ENCODE measurements at places on chromosomes 5 and 9.

- H3K27me3 ChIP-seq: no peaks in the 10 kb centered on the region
- no peak overlapping the region for H3K27ac ChIP-seq
- no peaks in the 10 kb centered on the region for H3K36me3 ChIP-seq
These were observed 950 bp downstream of the NEUROG1 start for GRCh38 chr5:135534609-135535419.

DNA sequence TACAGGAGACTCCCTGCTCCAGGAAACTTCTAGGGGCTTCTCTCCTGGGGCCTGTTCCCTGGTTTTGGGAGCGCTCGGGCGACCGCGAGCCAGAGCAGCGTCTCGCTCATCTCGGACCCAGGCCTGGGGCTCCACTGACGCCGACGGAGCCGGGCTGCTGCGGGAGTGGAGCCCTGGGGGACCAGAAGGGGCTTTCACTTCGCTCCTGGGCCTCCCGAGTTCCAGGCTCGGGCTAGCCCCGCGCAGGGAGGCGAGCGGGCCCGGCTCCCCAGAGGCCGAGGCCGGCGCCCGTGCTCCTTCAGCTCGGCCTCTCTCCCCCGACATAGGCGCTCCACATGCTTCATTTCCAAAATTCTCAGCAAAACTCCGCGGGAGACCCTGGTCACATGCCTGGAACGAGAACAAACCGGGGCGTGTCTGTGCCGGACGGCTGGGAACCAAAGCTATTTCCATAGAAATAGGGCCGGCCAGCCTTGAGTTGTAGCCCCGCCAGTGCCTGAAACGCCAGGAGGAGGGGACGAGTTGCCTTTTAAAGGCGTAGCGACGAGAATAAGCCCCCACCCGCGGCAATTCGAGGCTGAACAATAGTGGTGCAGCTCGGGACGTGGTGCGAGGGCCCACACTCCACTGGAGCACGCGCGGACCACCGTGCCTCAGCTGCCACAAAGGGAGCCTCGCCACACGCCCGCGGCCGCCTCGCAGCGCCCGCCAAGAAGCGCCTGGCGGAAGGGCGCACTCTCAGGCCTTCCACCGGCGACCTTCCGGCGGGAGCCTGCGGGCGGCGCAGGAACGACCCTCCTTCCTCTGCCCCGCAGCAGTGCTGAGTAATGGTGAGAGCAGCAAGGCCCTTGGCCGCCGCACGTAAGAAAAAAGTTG lies 1.1 kb upstream of the G3BP1 start:
- no peaks in the 10 kb centered on the region for H3K27me3 ChIP-seq
- H3K27ac ChIP-seq: peak overlapping the region; percentile 97
- peak overlapping the region; percentile 14 for H3K4me3 ChIP-seq
- peak; percentile 77 for DNase-seq
- H3K36me3 ChIP-seq: no peaks in the 10 kb centered on the region
- H3K4me1 ChIP-seq: peaks cover 9% of the 10 kb centered on the region

DNA sequence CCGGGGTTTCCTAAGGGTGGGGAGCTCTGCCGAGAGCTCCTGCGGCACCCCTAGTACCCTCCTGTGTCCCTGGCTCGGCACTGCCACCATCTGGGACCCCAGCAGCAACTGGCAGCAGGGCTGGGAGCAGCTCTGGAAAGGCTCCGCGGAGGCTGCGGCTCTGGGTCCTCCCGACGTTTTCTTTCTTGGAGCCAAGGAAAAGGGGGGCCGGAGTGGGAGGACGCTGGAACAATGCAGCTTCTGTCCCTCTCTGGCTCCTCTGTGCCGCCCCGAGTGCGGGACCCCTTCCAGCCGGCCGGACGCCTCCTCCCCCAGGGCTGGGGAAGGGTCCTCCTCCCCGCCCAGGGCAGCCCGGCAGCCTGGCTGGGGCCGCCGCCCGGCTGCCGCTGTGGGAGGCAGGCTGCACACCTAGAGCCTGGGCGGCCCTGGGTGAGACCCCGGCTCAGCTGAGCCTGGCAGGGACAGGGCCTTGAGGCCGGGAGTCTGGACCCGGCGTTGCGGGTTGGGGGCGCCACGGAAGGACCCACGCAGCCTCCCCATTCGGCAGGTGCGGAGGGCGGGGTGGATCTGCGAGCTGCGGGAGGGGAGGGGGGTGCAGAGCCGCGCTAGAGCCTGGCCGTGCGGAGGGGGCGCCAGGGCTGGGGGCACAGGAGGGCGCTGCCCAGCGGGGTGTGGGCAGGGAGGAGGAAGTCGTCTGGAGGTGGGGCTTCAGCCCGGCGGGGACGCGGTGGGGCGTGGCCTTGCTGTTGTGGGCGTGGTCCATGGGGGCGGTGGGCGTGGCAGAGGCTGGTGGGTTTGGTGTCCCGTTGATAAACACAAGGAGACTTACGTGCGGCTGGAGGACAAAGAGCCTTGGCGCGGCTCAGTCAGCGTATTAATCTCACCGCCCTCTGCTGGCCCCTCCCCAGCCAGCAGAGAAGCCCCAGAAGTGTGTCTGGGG lies 15.1 kb downstream of the GPSM1 start:
- no peaks in the 10 kb centered on the region for H3K36me3 ChIP-seq
- H3K4me1 ChIP-seq: peaks cover 7% of the 10 kb centered on the region
- peak overlapping the region; percentile 53 for H3K4me3 ChIP-seq
- H3K27me3 ChIP-seq: no peaks in the 10 kb centered on the region

- no peaks in the 10 kb centered on the region for H3K27me3 ChIP-seq
- no peak overlapping the region for H3K4me3 ChIP-seq
- no peaks in the 10 kb centered on the region for H3K4me1 ChIP-seq
These were observed 102.1 kb downstream of the C5orf15 start for GRCh38 chr5:133866160-133866902.

- DNase-seq: no peak
- no peak overlapping the region for H3K4me3 ChIP-seq
- no peaks in the 10 kb centered on the region for H3K36me3 ChIP-seq
- no peaks in the 10 kb centered on the region for H3K27me3 ChIP-seq
- no peak overlapping the region for H3K27ac ChIP-seq
These were observed 79.5 kb upstream of the TRIO start for GRCh38 chr5:14063691-14064090.

DNA sequence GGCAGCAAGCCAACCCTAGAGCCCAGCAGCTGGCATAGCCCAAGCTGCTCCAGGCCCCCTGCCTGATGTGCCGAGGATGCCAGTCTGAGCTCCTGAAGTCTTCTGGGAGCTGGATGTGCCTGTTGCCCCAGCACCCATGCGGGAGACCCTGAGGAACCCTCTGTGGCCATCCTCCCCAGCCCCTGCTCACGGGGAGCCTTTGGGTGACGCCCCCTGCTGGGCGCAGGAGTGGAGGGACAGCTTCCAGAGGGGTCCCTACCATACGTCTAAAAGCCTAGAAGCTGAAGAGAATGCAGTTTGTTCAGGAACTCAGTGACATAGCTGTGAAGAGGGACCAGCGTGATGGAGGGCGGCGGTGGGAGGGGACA lies 33.1 kb upstream of the MVB12B start:
- H3K27ac ChIP-seq: no peak overlapping the region
- no peak overlapping the region for H3K4me3 ChIP-seq
- H3K36me3 ChIP-seq: no peaks in the 10 kb centered on the region

- DNase-seq: no peak
- H3K27ac ChIP-seq: no peak overlapping the region
- no peaks in the 10 kb centered on the region for H3K36me3 ChIP-seq
These were observed 288.5 kb upstream of the ANKH start for GRCh38 chr5:15160091-15160490.

- H3K27me3 ChIP-seq: no peaks in the 10 kb centered on the region
- no peak overlapping the region for H3K4me3 ChIP-seq
- H3K36me3 ChIP-seq: no peaks in the 10 kb centered on the region
- H3K27ac ChIP-seq: no peak overlapping the region
These were observed 17.4 kb upstream of the ADRB2 start for GRCh38 chr5:148808864-148809642.

GRCh38 chr9:126334721-126335621 lies 8.3 kb downstream of the MVB12B start:
- H3K4me1 ChIP-seq: no peaks in the 10 kb centered on the region
- H3K36me3 ChIP-seq: no peaks in the 10 kb centered on the region
- no peak for DNase-seq
- H3K27me3 ChIP-seq: no peaks in the 10 kb centered on the region
- H3K27ac ChIP-seq: no peak overlapping the region

GRCh38 chr5:134143944-134144941 lies 29.8 kb downstream of the TCF7 start:
- H3K36me3 ChIP-seq: peaks cover 9% of the 10 kb centered on the region
- H3K27me3 ChIP-seq: no peaks in the 10 kb centered on the region
- H3K4me3 ChIP-seq: no peak overlapping the region
- DNase-seq: no peak

- no peak overlapping the region for H3K4me3 ChIP-seq
- H3K36me3 ChIP-seq: no peaks in the 10 kb centered on the region
- DNase-seq: no peak
- H3K27ac ChIP-seq: no peak overlapping the region
- H3K4me1 ChIP-seq: no peaks in the 10 kb centered on the region
These were observed 22.0 kb upstream of the TEK start for GRCh38 chr9:27086818-27087680.

DNA sequence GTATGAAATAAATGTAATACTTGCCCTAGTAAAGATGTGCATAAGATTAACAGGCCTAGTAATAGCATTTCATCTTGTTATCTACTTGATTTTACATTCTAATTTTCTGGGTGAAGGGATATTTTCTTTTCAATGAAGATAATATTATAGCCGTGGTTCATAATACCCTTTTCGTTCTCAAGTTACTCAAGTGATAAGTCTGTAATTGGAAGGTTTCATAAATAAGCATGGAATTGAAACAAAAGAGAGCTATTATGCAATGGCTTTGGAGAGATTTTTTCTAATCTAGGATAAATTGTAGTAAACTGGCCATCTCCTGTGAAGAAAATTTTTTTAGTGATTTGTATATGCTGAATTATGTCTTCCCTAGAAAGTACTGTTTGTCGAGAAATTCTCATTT lies 19.0 kb downstream of the NAA35 start:
- no peak for DNase-seq
- no peak overlapping the region for H3K4me3 ChIP-seq
- no peak overlapping the region for H3K27ac ChIP-seq
- no peaks in the 10 kb centered on the region for H3K36me3 ChIP-seq
- no peaks in the 10 kb centered on the region for H3K27me3 ChIP-seq
- peaks cover 6% of the 10 kb centered on the region for H3K4me1 ChIP-seq

DNA sequence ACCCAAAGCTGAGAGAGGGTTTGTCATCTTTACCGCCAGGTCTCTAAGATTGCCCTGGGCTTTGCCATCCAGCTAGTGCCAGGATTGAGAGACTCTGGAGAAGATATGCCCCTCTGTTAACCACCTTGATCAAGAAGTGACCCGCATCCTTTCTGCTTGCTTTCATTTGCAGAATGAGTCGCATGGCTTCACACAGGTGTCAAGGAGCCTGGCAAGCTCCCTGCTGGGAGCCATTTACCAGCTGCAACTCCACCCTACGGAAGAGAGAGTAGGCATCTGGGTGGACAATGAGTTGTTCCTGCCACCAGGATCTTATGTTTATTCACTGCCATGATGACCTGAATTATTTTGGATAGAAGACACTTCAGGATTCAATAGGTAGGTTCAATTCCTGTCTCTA lies 43.0 kb downstream of the HSD17B3 start:
- no peaks in the 10 kb centered on the region for H3K4me1 ChIP-seq
- no peak overlapping the region for H3K4me3 ChIP-seq
- H3K36me3 ChIP-seq: no peaks in the 10 kb centered on the region

DNA sequence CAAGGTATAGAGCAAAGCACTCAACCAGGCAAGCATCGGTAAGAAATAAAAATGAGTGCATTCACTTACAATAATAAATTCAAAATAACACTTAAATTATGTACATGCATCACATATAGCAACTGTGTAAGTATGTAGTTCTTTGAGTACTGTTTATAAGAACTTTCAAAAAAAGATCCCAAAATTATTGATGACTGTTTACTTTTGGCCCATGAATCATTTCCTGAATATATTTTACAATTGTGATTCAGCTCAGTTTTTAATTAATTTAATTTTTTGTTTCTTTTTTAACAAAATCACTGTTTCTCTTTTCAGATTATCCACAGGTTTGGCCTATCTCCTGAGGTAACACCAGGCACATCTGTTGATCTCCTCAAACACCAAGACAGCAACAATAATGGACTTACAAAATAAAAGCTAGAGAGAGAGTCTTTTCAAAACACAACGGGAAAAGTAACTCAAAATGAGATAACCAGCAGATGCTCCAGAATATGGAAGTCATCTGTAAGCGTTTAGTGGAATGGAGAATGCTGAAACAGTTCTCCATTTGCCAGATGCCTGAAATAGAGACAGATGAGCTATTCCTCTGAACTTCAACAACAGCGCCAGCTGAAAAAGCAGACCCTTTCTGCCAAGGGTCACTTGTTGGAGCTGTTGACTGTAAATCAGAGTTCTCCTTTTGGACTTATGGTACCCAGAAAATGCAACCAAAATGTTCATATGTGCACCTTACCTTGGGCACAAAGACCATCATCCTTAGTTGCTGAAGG lies 348.6 kb upstream of the RGMB start:
- no peaks in the 10 kb centered on the region for H3K36me3 ChIP-seq
- no peak overlapping the region for H3K4me3 ChIP-seq
- H3K27me3 ChIP-seq: no peaks in the 10 kb centered on the region
- DNase-seq: no peak
- H3K4me1 ChIP-seq: no peaks in the 10 kb centered on the region

DNA sequence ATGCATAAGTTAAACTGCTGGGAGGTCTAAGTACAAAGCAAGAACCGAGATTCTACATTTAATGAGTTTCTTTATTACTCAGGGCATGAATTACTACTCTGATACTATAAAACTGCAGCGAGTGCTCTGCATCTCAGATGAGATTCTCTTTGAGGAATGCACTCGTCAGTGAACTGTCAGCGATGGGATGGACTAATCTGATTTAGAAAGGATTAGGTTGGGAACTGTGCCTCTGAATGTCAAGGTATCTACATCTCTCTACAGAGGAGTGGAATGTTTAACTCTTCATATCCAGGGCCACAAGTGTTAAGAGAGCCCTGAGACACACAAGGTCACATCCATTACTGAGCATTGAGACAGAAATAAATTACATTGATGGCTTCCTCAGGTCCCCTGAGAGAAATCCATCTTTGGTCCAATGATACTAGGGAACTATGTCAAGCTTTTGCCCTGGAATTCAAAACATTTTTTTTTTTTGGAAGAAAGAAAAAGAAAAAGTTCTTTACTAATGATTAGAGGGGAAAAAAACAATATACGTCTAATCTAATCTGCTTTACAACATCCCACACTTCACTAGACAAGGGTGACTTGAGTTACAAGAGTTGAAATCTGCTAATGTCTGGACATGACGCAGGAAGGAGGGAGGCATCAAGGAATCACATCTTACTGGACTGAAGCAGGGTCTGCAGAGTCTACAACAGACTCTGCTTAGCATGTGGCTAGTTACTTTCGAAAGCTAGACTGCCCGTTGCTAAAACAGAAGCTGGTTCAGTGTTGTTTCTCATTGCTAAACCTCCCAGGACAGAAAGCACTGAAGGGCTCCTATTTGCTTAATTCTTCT lies 270.0 kb upstream of the TLE4 start:
- no peaks in the 10 kb centered on the region for H3K27me3 ChIP-seq
- no peak overlapping the region for H3K4me3 ChIP-seq
- H3K4me1 ChIP-seq: no peaks in the 10 kb centered on the region
- DNase-seq: no peak

DNA sequence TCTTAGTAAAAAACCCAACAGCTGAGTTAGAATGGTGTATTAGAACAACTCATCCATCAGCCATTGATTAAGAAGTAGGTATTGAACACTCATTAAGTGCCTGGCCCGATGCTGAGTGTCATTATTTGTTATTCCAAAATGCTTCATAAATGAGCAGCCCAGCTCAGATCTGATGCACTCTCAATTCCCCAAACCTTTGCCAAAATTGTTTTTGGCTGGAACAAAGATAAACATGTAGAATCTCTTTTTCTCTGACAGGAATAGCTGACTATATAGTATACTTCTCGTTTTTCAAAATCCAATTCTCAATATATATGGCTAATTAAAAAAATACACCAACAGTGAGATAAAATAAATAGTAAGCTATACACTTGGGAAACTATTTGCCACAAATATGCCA lies 20.0 kb upstream of the ANKRD55 start:
- no peaks in the 10 kb centered on the region for H3K36me3 ChIP-seq
- no peaks in the 10 kb centered on the region for H3K4me1 ChIP-seq
- no peak for DNase-seq
- H3K4me3 ChIP-seq: no peak overlapping the region
- H3K27ac ChIP-seq: no peak overlapping the region

Data from pancreas (tissue), 10 donors.